GM23338 (cell line): ENCODE measurements at places on chromosomes 7 and 10.

- no peak for DNase-seq
Observed at GRCh38 chr7:113622796-113623195, 296.0 kb downstream of the PPP1R3A start.

DNA sequence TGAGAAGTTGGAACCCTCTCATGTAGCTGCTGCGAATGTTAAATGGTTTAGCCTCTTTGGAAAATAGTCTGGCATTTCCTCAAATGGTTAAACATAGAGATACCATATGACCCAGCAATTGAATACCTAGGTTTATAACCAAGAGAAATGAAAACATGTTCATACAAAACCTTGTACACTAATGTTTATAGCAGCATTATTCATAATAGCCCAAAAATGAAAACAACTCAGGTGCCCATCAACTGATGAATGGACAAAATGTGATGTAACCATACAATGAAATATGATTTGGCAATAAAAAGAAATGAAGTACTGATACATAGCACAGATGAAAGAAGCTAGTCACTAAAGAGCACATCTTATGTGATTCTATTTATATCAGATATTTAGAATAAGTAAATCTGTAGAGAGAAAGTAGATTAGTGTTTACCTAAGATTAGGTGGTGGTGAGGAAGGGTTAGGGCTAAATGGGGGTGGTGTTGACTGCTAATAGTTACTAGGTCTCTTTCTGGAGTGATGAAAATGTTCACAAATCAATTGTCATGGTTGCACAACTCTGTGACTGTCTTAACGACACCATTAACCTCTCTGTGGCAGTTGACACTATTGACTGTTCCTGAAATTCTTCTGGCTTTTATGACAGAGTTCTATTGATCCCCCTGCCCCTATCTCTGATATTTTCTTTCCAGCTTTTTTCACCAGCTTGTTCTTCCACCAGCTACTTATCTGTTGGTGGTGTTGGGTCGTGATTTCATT lies 35.2 kb downstream of the VCL start:
- DNase-seq = no peak

DNA sequence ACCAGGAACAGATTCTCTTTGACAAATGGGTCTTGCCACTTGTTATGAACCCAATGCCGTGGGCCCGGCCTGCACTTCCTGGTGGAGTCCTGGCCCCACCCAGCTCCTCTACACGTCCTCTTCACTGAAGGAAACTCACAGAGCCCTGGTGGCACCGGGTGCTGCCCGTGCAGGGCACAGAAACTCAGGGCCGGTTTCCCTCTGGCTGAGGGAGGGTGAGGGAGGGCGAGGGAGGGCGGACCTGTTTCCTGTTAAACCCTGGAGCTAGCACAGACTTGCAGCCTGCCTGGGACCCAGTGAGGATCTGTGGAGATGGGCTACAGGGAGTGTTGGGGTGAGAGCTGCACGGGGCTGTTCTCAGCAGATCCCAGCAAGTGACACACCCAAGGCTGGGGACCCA lies 596.3 kb downstream of the PTPRN2 start:
- no peak for DNase-seq

DNA sequence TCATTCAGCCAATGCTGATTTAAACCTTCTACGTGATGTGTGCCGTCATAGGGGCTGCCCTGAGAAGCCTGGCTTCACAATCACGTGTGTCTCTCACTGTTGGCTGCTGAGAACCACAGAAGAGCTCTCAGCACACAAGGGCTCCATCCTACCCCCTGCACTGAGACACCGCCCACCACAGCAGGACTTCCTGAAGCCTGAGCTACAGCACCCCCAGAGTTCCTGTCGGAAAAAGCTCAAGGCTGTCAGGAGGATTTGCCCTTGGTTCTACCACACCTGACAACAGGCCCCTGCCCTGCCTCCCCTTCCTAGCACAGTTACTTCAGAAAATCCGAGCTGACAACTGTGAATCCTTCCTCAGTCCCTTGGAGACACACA lies 191.9 kb downstream of the MAD1L1 start:
- DNase-seq = no peak

DNA sequence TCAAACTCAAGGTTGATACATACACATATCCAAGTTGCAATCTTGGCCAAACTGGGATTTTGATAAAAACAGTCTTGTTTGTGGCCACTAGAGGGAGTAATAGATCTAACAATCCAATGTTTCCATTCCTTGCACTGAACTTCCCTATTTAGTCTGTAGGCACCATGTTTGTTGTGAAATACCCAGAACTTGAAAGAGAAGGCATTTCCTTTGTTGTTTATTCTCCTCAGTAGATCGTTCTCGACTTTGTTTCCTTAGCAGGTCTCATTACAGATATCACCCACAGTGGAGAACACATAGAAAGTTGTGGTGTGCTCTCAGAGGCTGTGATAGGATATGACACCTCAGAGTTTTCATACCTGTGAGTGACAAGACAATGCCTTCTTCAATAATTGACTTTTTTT lies 70.3 kb upstream of the MXI1 start:
- peak; percentile 87 for DNase-seq

- DNase-seq = peak; percentile 38
Observed at GRCh38 chr7:114405427-114405826, 9.2 kb upstream of the FOXP2 start.

GRCh38 chr10:93436591-93437085 lies 45.5 kb downstream of the MYOF start:
- peak; percentile 20 for DNase-seq

- DNase-seq = peak; percentile 62
Observed at GRCh38 chr10:133030781-133031180, 56.9 kb upstream of the ADGRA1 start.

- DNase-seq = no peak
Observed at GRCh38 chr7:139709485-139709884, 68.3 kb downstream of the HIPK2 start.

DNA sequence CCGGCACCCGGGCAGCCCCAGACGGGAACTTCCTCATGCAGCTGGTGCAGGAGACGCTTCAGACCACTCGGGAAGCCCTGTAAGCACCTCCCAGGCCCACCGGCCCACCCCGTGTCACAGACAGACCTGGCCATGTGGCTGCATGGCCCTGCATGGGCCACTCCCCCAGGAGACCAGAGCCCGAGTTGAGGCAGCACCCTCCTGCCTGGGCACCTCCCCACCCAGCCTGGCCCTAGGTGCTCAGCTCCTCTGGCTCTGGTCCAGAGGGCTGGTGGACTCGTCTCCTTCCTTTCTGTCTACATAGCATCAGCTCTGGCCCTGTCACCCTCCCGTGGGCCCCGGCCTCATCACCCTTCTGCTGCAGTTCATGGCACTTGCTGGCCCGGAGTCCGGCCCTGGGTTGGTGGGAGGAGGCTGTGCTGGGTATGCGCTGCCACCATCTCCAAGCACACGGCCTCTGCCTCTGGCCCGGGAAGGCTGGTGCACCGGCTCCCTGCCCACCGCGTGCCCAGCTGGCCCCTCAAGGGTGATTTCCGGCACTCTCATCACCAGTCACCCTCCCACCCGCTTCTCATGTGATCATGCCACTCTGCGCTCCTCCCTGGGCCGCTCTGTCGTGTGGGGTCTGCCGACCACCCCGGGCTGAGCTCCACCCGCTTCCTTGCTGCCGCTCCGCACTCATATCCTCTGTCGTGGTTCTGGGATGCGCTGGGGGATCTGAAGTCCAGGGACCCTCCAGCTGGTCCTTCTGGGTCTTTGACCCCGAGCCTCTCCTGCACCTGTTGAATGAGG lies 53.1 kb upstream of the DPYSL4 start:
- no peak for DNase-seq

DNA sequence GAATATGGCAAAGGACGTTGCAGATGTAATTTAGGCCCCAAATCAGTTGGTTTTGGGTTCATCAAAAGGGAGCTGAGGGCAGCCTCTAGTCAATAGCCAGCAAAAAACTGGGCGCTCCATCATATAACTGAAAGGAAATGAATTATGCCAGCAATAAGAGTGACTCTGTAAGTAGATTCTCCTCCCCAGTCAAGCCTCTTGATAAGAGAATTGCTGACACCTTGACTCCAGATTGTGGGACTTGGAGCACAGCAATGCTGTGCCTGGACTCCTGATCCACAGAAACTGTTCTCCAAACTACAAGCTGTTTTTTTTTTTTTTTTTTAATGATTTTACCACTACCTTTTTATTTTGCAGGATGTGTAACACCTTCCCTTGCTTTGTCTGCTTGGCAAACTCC lies 25.5 kb downstream of the ZFAND4 start:
- no peak for DNase-seq

DNA sequence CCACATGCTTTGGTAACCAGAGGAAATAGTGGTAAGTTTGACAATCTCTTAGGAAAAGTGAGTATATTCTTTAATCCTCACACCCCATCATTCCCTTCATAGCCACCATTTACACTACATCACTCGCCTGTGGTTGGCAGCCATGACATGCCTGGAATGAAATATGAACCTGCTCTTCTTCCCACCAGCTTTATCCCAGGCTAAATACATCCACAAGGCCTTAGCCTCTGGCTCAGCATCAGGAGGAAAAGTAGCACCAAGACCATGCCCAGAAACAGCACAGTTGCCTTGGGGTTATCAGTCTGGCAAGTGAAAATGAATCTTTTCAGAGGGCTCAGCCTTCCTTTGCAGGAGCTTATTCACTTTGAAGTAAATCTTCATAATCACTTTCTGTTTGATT lies 40.3 kb downstream of the SGCE start:
- no peak for DNase-seq

DNA sequence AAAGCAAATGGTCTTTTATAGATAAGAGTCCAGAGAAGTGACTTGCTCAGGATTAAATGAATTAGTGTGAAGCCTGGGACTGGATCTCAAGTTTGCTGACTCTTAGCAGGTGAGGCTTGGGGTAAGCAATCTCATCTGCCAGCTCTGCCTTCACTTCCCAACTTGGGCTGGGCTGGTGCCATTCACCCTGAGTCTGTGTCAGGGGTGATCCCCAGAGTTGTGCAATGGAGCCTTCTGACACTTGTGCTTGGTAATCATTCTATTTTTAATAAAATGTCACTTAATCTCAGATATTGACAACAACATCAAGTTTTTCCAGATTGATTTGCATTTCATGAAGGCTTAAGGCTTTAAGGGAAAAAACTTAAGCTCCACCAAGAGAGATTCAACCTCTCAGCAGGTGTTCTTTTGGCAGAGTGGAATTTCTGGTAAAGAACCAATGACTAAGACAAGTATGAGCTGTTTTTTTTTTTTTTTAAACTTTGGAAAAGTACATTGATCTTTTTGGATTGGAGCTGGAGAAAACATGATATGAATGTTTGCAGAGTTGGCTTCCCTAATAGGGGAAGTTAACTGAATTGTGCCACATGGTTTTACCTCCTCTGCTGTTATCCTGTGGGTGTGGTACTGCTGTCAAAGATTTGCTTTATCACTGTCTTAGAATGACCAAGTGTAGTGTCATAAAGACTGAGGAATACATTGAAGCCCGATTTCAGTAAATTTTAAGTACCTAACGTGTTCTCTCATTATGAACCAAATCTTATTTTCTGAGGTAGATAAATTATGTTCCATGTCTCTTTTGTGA lies 48.6 kb upstream of the GPR37 start:
- no peak for DNase-seq

- no peak for DNase-seq
Observed at GRCh38 chr7:2771274-2771731, 72.8 kb downstream of the GNA12 start.

- DNase-seq = no peak
Observed at GRCh38 chr10:126196281-126196680, 192.0 kb downstream of the ADAM12 start.

DNA sequence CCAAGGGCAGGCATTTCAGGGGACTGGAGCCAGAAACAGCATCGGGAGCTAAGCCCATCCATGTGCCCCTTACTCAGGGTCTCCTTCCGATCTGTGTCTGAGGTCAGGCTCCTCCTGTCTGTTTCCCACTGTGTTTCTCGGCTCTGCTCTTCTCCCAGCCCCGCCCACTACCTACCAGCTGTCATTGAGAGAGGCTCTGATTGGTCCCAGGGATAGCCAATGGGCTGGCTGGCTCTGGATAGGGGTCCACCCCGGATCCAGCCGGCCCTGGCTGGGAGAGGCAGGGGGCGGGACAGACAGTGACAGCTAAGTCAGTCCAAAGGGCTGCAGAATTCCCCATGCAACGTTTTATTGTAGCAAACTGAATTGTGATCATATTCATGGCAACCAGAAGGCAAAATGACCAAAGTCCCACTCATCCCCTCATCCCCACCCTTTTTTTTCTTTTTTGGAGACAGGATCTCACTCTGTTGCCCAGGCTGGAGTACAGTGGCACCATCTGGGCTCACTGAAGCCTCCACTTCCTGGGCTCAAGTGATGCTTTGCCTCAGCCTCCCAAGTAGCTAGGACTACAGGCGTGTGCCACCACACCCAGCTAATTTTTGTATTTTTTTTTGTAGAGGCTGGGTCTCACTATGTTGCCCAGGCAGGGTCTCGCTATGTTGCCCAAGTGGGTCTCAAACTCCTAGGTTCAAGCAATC lies 76.3 kb downstream of the CLIP2 start:
- peak; percentile 95 for DNase-seq

- no peak for DNase-seq
Observed at GRCh38 chr10:5809527-5810154, 3.6 kb downstream of the GDI2 start.

- DNase-seq = peak; percentile 71
Observed at GRCh38 chr7:116258734-116259133, 48.4 kb downstream of the TES start.

- no peak for DNase-seq
Observed at GRCh38 chr7:87038993-87039690, 20.3 kb downstream of the ELAPOR2 start.

DNA sequence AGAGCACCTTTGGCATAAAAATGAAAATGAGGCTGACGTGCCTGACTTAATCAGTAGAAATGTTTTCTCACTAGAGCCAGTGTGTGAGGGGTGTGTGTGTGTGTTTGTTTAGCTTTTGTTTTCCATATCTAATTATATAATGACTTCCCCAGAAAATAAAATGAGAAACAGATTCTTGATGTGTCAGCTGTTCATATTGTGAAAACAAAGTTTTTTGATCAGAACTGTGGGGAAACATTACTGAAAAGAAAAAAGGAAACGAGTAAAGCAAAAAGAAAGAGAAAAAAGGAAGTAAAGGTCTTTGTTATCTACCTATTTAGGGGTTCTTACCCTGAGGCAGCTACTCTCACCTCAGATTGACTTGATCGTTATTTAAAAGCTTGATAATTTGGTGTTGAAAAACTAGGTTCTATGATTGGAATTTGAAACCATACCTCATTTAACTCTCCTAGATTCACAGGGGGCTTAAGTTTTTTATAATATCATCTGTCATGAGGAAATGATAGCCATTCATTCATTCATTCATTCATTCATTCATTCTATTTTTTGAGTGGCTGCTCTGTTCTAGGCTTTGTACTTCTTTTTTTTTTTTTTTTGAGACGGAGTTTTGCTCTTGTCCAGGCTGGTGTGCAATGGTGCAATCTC lies 58.0 kb downstream of the CREM start:
- DNase-seq = no peak

- no peak for DNase-seq
Observed at GRCh38 chr7:135757719-135758411, 9.3 kb upstream of the FAM180A start.

GRCh38 chr10:16863766-16864165 lies 46.5 kb upstream of the RSU1 start:
- no peak for DNase-seq

- no peak for DNase-seq
Observed at GRCh38 chr7:101233907-101234547, 3.6 kb downstream of the CLDN15 start.
